ENCODE measurements at places on chromosomes 16 and 17.
A peak's percentile ranks its signal among the peaks of the same experiment; 100 is the strongest.

DNA sequence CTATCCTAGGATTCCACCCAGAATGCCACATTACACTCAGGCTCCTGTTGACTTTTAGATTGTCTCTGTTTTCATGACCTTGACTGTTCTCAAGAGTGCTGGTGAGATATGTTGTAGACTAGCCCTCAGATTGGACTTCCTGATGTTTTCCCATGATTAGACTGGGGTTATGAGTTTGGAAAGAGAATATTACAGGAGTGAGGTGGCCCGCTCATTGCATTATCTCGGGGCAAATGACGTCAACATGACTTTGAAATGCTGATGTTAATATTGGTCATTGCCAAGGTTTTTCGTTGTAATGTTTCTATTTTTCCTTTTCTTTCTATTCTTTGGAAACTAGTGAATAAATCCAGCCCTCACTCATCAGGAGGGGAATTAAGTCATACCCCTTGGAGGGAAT lies 355.7 kb upstream of the MON1B start:
- DNase-seq: no peak

DNA sequence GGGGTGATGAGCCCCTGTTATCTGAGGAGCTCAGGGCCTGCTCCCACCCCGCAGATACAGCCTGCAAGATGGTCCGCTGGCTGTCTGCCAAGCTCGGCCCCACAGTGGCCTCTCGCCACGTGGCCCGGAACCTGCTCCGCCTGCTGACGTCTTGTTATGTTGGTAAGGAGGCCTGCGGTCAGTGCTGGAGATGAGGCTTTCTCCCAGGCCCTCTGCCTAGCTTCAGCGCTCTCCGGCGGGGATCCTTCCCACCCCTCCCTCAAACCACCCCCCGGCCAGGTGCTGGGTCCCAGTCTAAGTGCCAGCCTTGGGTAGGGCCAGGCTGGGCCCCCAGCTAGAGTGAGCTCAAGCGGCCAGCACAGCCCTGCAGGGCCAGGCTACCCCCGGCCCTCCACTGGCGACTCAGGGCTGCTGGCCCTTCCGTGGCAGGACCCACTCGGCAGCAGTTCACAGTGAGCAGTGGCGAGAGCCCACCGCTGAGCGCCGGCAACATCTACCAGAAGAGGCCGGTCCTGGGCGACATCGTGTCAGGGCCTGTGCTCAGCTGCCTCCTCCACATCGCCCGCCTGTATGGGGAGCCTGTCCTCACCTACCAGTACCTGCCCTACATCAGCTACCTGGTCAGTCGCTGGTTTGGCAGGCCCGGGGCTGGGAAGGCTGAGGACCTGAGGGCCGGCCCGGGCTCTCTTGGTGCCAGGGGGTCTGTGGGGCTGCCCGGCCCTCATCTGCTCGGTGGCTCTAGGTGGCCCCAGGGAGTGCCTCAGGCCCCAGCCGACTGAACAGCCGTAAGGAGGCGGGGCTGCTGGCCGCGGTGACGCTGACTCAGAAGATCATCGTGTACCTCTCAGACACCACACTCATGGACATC lies 6.1 kb downstream of the WDR81 start:
- DNase-seq: peak; percentile 93

DNA sequence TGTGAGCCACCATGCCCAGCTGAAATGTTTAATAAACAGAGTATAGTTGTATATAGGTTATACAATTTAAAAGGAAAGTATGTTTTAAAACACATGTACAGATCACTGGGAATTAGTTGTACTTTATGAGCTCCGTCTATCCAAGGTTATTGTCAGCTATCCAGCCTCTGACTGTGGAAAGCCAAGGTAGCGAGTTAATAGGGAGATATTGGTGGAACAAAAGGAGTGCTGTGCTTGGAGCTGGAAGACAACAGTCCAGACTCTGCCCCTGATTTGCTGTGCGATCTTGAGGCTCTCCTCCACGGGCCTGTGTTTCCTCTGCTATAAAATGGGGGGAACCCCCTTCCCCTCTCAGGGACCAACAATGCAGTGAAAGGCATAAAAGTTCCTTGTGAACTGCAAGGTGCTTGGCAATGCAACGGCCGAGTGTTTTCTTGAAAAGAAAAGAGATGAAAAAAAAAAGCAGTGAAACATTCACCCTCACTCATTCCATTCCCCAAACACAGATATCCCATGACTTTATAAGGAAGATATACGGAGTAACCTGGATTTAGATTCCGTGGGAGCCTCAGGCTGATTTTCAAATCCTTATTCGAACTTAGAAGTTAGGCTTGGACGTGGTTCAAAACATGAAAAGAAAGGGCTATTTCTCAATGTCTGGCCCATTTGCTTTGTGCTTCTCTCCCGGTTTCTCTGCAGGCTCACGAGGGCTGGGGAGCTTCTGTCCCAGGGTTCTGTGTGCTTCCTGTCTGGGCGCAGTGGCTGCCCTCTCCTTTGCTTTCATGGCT lies 34.1 kb downstream of the CUEDC1 start:
- DNase-seq: no peak

GRCh38 chr17:83156408-83156807 lies 77.0 kb downstream of the METRNL start:
- DNase-seq: peak; percentile 23

DNA sequence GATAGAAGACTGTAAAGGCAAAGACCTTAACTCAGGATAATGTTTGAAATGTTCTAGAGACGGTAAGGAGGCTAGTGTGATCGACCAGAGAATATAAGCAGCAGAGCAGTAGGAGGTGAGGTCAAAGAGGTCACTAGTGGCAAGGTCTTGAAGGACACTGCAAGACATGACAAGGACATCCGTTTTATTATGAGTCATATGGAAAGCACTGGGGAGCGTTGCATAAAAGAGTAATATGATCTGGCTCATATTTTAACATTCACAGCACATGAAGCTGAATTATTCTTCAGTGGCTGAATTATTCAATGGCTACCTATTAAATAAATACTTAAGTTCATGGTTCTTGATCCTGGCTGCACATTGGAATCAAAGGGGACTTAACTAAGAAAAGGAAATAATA lies 123.7 kb downstream of the SOX9 start:
- DNase-seq: no peak

DNA sequence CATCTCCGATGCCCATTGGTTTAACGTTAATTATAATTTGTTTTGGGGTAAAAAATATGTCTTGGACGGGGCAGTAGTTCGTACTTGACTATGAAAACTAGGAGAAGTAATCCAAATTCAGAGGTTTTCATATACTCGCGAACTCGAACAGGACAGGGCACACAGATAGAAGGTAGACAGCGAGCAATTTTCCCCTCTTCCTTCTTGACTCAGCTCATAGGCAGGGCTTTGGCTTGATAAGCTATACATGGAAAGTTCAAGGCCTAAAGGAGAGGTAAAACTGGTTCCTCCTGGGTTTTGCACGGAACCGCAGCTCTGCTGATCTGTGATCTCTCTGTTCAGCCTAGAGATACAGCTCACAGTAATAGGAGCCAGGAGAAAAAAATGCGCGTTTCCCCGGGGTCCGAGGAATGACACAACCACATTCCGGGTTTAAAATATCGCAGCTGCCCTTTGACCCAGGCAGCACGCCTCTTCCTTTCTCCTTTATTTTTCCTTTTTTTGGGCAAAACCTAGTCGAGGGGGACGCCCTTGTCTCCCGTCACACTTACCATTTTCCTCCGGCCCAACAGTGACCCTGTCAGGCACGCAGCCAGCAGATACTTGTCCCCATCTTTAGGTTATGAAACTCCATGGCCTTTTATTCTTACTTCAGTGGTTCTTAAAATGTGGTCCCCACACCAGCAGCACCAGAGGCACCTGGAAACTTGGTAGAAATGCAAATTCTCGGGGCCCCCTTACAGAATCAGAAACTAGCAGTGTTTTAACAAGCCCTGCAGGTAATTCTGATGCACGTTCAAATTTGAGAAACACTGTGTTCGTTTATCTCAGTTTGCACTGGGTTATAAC lies 1.7 kb upstream of the LASP1 start:
- DNase-seq: peak; percentile 75

DNA sequence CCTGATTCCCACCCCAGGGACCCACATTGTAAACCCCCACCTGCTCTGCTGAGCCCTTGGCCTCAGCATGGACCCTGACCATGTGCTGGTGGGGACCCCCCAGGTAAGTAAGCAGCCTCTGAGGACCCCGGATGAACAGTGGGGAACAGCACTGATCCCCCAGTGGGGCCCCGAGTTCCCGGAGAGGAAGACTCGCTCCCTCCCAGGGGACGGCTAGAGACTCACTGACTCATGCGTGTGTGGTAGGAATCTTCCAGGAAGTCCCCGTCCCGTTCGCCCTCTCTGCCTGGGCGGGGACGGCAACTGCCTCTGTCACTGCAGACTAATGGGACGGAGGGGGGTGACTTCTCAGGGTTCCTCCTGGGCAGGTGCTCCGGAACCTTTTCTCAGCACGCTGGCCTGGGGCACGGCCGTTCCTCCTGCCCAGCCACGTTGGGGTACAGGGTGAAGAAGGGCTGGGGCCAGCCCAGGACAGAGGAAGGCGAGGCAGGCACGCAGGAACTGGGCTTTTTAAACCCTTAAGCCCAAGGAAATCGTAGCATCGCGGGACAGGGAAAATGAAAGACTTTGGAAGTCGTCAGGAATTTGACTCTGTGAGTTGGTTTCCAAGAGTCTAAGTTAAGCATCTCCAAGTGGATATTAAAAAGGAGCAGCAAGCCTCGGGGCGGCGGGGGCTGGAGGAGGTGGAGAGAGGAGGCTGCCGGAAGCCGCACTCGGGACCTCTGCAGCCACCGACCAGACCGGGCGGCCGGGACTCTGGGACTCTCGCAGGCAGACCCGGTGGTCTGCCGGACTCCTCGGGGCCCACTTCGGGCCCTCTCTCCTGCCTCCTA lies 178.7 kb downstream of the SEC14L1 start:
- DNase-seq: peak; percentile 94

All from aorta (tissue), 5 donors.